ENCODE measurements at places on chromosomes 7 and 10.

DNA sequence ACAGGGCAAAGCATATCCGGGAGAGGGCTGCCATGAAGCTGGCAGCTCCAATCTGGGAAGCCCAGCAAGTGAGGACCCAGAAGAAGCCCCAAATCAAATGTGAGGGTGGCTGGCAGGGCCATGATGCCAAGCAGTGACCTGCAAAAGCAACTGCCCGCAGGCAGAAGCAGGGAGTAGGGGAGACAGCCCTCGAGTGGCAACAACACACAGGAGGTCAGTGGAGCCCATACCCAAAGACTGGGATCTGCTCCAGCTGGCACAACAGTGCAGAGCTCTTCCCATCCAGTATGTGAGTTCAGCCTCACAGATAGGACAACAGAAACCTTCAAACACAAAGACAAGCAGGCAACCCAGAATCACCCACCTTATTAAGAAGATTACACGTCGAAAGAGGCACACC, 45.0 kb downstream of the GRID1 start:
- DNase-seq: peak; percentile 11

- DNase-seq: no peak
These were observed 25.6 kb downstream of the BLVRA start for GRCh38 chr7:43784030-43784584.

- no peak for DNase-seq
These were observed 3.1 kb downstream of the CD36 start for GRCh38 chr7:80641548-80641947.

- DNase-seq: no peak
These were observed 199.3 kb downstream of the PRKG1 start for GRCh38 chr10:51273574-51273973.

DNA sequence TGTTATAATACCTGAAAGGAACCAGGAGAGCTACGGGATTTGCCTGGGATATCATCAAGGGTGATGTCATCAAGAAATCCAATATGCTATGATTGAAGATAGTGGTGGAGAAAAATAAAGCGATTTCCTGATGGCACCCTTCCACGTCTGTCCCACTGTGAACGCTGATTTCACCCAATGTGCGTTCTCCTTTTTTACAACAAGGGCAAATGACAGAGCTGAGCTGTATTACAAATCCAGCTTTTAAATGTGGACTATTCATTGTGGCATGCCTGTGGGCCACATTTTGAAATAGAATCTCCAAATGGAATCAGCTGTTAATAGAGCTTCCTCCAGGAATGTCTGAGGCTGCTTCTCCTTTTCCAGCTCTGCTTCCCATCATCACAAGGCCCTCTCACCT, 23.3 kb downstream of the SLC13A4 start:
- no peak for DNase-seq

DNA sequence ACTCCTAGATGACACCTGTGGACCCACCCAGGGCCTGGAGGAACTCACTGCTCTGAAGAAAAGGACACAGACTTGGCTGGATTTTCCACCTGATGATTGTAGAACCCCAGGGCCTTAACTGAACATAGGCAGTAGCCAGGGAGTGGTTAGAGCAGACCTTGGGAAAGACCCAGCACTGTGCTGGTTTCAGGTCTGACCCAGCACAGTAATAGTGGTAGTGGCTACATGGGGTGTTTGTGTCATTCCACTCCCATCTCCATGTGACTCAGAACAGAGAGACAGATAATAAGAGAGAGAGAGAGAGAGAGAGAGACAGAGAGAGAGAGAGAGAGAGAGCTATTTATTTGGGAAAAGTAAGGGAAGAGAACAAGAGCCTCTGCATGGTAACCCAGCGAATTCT, 239.1 kb upstream of the MEOX2 start:
- no peak for DNase-seq

GRCh38 chr7:21965291-21965690, 19.6 kb upstream of the CDCA7L start:
- no peak for DNase-seq

- no peak for DNase-seq
These were observed 46.2 kb downstream of the SMNDC1 start for GRCh38 chr10:110258542-110258941.

DNA sequence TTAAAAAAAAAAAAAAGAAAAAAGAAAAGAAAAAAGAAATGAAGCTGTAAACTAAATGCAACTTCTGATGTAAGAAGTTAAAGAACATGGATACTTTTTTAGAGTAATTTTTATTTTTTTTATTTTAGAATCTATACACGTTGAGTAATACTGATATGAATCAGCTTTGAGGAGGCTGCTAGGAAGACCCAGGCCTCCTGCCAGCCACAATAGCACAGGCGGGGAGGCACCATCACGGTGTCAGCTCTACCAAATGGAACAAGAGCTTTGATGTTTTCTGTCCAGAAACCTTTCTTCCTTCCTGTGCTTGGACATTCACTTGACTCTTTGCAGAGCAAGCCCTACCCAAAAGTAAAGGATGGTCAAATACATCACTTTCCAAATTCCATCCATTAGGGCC, 45.3 kb upstream of the EGR2 start:
- DNase-seq: no peak

- no peak for DNase-seq
These were observed 176.2 kb downstream of the PRKAG2 start for GRCh38 chr7:151700586-151701165.

GRCh38 chr10:109922358-109922975, 844 bp downstream of the XPNPEP1 start:
- no peak for DNase-seq

- DNase-seq: no peak
These were observed 305.4 kb downstream of the CSTF2T start for GRCh38 chr10:51394039-51394438.

GRCh38 chr10:113627836-113628235, 36.0 kb downstream of the NRAP start:
- no peak for DNase-seq

DNA sequence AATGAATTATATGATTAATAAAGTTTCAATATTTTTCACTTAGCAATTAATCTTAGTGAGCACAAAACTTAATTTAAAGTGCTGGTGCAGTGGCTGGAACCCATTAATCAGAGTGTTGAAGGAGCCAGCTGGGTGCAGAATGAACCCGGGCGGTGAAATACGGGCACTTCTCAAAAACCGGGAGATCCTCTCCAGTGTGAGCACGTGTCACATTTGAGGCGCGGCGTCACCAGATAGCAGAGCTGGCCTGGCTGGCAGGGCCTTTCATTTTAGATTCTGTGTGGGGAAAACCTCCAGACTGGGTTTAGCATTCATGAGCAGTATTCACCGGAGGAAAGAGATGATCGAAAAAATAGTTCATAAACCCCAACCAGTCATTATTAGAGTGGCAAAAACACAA, 34.5 kb upstream of the CTBP2 start:
- no peak for DNase-seq

DNA sequence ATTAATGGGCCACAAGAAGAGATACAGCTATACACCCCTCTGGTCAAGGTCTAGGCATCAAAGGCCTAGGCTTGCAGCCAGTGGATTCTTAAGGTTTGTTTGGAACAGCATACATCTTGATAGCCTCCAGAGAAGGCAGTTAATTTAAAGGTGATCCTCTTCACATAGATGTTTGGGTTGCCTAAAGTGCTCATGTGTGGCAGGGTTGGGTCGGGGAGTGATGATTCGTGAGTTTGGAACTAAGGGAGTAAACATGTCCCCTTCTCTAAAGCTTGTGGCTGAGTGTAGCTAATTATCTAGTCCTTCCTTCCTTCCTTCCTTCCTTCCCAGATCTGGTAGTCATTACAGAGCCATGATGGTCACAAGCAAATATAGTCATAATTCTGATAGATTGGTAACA, 12.4 kb downstream of the PCLO start:
- no peak for DNase-seq

Measured in G401 (cell line).